Activated naive CD8-positive, alpha-beta T cell treated with anti-CD3 and anti-CD28 coated beads for 36 hours (primary cell): ENCODE measurements at places on chromosomes 7 and 10. TPM values are rescaled to one million over a fixed set of nuclear protein-coding genes. Genes with fewer than 3 reads are reported as not detected.

Gene LIPN
- total RNA-seq: not detected

Gene C7orf57
- total RNA-seq: 1.1 TPM

Gene TEX47
- total RNA-seq: not detected

Gene RASA4B
- 23.6 TPM for total RNA-seq

DNA sequence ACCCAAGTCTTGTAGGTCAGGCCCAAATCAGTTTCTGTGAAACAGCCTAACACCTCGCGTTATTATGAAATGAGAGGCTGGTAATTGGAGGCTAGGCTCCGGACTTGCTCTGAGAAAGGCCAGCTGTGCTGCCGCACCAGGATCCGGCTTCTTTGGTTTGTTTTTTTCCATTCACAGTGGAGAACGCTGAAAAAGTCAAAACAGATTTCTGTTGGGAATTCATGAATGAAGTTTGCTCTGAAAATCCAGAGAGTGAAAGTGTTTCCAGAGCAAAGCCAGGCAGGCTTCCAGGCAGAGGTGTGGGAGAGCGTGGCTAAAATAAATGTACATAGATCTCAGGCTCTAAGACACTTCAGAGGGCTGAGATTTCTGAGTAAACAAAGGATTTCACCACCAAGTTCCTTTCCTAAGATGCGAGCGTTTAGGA is 240.1 kb downstream of the TRIL start:
- no peaks in the 10 kb centered on the region for H3K36me3 ChIP-seq
- H3K4me3 ChIP-seq: no peak overlapping the region
- H3K27me3 ChIP-seq: peaks cover 3% of the 10 kb centered on the region
- no peaks in the 10 kb centered on the region for H3K4me1 ChIP-seq
- H3K27ac ChIP-seq: no peak overlapping the region
- DNase-seq: no peak

GRCh38 chr10:72124989-72125388 is 36.6 kb upstream of the SPOCK2 start:
- H3K4me3 ChIP-seq: no peak overlapping the region
- H3K36me3 ChIP-seq: peaks cover 24% of the 10 kb centered on the region
- H3K27ac ChIP-seq: no peak overlapping the region
- no peak for DNase-seq
- peaks cover 29% of the 10 kb centered on the region for H3K4me1 ChIP-seq

DNA sequence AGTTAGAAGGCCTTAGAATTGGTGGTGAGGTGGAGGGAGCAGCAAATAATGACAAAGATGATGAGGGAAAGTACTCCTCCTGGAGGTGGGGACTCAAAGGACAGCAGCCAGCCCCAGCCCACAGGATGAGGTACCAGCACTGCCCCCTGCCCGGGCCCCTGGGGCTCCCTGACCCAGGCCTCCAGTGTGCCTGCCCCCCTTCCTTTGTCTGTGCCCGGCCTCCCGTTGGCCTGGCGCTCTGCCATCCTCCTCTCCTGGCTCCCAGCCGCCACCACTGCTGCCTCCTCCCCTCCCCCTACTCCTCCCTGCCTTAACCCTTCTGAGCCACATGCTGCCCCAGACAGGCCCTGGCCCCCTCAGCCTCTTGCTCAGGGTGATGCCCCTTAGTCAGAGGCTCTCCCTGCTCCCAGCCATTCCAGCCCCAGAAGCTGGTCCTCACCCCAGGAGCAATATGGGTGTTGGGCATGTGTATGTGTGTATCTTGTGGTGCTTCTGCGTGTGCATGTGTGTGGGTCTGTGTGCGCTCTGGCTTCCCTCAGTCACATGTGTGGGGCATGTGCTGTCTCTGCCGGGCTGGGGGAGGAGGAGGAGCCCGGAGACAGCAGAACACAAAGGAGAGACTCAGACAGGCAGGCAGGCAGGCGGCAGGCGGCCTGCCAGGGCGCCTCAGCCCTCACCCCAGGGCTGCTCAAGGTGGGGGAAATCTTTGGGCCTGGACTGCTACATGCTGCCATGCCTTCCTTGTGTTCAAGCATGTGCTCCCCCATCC is 2.6 kb downstream of the LDB1 start:
- H3K4me3 ChIP-seq: peak overlapping the region; percentile 92
- peaks cover 58% of the 10 kb centered on the region for H3K4me1 ChIP-seq
- no peaks in the 10 kb centered on the region for H3K27me3 ChIP-seq

- no peak for DNase-seq
- H3K27ac ChIP-seq: no peak overlapping the region
- no peaks in the 10 kb centered on the region for H3K36me3 ChIP-seq
- H3K27me3 ChIP-seq: no peaks in the 10 kb centered on the region
- no peaks in the 10 kb centered on the region for H3K4me1 ChIP-seq
Measured at GRCh38 chr7:118642396-118642795, 417.9 kb downstream of the ANKRD7 start.

- H3K27me3 ChIP-seq: peaks cover 13% of the 10 kb centered on the region
- no peak for DNase-seq
- H3K27ac ChIP-seq: no peak overlapping the region
- no peak overlapping the region for H3K4me3 ChIP-seq
- no peaks in the 10 kb centered on the region for H3K36me3 ChIP-seq
Measured at GRCh38 chr10:132133005-132133404, 53.7 kb upstream of the DPYSL4 start.

DNA sequence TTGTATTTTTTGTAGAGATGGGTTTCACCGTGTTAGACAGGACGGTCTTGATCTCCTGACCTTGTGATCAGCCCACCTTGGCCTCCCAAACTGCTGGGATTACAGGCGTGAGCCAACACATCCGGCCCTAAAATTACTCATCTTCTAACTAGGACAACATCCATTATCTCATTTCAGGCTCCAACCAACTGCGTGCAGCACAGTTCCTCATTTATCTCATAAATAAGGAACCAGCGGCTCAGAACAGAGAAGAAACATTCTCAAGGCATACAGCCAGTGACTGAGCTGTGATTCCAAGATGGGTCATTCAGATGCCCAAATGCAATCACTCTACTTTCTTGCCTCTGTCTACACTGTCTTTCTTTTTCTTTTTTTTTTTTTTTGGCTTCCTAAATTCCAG is 356.1 kb downstream of the ELMO1 start:
- H3K27ac ChIP-seq: peak overlapping the region; percentile 21
- no peaks in the 10 kb centered on the region for H3K27me3 ChIP-seq
- no peak for DNase-seq
- H3K36me3 ChIP-seq: peaks cover 67% of the 10 kb centered on the region
- H3K4me1 ChIP-seq: peaks cover 4% of the 10 kb centered on the region

DNA sequence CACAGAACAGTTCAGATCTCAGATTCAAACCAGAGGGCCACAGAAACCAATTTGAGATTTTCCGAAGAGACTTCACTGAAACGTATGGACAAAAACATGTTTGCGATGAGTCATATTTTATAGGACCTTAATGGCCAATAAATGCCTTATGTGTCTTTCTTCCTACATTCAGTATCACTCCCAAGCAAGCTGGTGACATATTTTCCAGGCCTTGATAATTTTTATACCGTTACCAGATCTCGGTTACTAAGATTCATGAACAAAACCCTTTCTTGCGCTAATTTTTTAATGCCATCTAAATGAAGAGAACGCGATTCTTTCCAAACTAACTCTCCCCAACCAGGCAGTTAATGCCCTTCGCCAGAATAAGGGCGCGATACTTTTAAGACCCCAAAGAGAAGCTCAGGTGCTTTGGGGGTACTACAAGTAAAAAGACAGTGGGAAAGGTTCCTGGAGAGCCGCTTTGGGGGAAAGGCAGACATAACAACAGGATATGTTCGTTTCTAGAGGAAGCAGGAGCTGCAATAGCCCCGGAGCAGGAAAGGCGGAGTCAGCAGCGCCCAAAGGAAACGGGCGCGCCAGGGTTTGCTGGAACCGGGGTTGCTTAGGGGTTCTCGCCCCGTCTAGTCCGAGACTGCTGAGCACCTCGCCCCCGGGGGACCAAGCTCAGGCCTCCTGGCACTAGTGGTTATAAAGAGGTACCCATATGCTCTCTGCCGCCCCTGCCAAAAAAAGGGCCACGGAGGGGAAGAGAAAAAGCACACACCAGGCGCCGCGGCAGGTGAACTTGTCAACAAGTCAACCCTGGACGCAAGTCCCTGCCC is 884 bp downstream of the ICA1 start:
- peak overlapping the region; percentile 76 for H3K4me3 ChIP-seq
- no peaks in the 10 kb centered on the region for H3K36me3 ChIP-seq
- DNase-seq: peak; percentile 10
- H3K27ac ChIP-seq: no peak overlapping the region

DNA sequence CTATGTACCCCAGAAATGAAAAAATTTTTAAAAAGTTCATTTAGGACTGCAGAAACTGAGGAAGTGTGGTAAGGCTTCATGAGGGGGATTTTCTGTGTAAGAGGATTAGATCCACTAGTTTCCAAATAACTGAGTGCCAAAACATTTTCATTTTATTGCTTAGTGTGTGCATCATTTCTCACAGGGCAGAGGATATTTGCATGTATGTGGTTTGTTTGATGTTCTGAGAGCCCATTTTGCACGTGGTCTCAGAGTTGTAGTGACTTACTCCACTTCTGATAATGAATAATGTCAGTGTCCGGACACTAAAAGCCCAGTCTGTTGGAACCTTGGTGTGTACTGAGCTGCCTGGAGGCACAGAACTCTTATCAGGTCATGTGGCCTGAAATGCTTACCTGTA is 299.9 kb downstream of the AUTS2 start:
- no peak for DNase-seq
- no peaks in the 10 kb centered on the region for H3K4me1 ChIP-seq
- H3K27ac ChIP-seq: no peak overlapping the region
- no peaks in the 10 kb centered on the region for H3K36me3 ChIP-seq
- peaks cover 5% of the 10 kb centered on the region for H3K27me3 ChIP-seq

DNA sequence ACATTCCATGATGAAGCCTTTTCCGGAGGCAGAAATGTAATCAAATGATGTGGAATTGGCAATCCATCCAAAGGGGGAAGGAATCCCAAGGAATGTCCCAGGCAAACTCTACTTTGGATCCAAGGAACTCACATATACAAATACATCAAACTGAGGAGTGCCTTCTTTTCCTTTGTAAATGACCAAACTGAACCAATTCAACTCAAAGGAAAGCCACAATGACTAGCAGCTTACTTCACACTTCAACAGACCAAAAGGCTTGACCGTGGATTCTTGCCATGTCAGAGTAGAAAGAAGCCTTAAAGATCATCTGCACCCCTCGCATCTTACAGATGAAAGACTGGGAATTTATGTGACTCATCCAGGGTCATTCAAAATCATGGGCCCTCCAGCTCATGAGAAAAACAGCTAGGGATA is 79.7 kb upstream of the MACROH2A2 start:
- no peaks in the 10 kb centered on the region for H3K4me1 ChIP-seq
- H3K27ac ChIP-seq: no peak overlapping the region
- H3K36me3 ChIP-seq: no peaks in the 10 kb centered on the region
- peaks cover 35% of the 10 kb centered on the region for H3K27me3 ChIP-seq
- DNase-seq: no peak
- H3K4me3 ChIP-seq: no peak overlapping the region

GRCh38 chr7:15967121-15967520 is 280.6 kb upstream of the MEOX2 start:
- H3K27ac ChIP-seq: no peak overlapping the region
- no peaks in the 10 kb centered on the region for H3K4me1 ChIP-seq
- H3K36me3 ChIP-seq: no peaks in the 10 kb centered on the region
- no peak overlapping the region for H3K4me3 ChIP-seq

DNA sequence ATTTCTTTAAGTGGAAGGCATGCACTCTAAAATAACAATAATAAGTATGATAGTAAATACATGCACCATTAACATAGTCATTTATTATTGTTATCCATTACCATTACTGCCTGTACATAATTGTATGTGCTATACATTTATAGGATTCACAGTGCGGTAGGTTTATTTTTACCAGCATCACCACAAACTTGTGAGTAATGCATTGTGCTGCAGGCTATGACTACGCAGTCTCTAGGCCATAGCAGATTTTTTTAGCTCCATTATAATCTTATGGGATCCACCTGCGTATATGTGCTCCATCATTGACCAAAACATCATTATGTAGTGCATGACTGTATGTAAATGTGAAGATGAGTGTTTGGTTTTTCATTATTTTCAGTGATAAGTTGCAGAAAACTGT is 160.0 kb downstream of the LRRC4 start:
- DNase-seq: no peak
- peaks cover 49% of the 10 kb centered on the region for H3K36me3 ChIP-seq
- no peak overlapping the region for H3K27ac ChIP-seq

DNA sequence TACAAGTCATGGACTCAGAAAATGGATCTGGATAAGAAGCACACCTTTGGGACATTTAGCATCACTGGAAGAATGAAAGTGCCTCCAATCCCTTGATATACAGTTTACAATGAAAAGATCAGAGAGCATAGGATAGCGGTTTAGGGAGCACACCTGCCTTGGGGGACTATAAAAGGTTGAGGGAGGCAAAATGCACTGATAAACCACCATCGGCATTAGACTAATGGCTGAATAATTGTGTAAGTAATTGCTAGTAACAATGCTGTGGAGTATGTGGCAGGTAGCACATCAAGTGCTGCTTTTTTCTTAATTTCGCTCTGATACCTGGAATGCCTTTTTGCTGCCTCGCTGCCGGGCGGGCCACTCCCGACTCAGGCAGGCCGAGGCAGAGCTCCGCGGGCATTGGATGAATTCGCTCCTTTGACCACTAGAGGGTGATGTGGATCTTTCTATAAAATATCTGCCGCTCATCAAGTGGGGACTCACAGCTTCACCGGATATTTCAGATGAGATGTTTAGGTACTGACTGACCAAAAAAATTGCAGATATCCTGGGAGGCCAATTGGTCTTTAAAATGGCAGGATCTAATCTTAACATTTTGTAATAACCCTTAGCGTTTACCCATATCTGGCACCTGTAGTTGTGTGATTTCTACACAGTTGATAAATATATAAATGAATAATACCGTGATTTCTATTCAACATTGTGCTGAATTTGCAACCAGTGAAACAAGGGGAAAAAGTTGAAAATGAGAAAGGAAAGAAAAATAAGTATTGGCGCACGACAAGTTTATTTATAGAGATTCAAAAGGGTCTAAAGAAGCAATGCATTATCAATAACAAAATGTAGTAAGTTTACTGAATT is 116.8 kb upstream of the PRSS1 start:
- H3K4me1 ChIP-seq: peaks cover 10% of the 10 kb centered on the region
- H3K4me3 ChIP-seq: no peak overlapping the region
- H3K27ac ChIP-seq: no peak overlapping the region

DNA sequence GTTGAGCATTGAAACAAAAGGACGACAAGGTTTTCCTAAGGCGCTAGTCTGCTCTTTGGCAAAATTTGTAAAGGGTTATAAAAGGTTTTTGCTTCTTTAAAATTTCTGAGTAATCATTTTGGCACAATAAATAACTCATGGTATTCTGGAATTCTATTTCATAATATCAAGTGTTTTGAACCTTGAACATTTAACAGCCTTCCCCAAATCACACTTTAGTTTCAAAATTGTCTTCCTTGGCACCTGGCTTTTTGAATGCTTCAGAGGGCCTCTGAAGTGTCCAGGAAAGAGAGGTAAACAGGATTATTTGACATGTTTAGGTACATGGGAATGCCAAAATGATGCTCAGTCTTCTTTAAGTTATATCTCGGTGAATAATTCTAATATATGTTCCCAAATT is 220.8 kb downstream of the PHF14 start:
- DNase-seq: no peak
- peaks cover 10% of the 10 kb centered on the region for H3K4me1 ChIP-seq
- no peak overlapping the region for H3K4me3 ChIP-seq
- no peaks in the 10 kb centered on the region for H3K36me3 ChIP-seq
- H3K27ac ChIP-seq: no peak overlapping the region
- H3K27me3 ChIP-seq: peaks cover 17% of the 10 kb centered on the region
